ENCODE measurements at places on chromosomes 5 and 9. TPM values are rescaled to one million over a fixed set of nuclear protein-coding genes. Genes with fewer than 3 reads are reported as not detected.

Gene FAM78A
- 27.2 TPM for total RNA-seq

Gene SAXO1
- 0.05 TPM for total RNA-seq

Gene WNT8A
- total RNA-seq: not detected

Gene FOXD4L3
- not detected for total RNA-seq

Gene SPINK9
- not detected for total RNA-seq

Gene ZDHHC11B
- total RNA-seq: 5.5 TPM

Gene ABO
- 2.0 TPM for total RNA-seq

Gene PCDHGC4
- total RNA-seq: 5.8 TPM

Gene PSMD5
- total RNA-seq: 13.5 TPM

Gene PCDH1
- 16.9 TPM for total RNA-seq

Gene SPINK7
- not detected for total RNA-seq

Gene ZNF454
- 1.7 TPM for total RNA-seq

Gene CDH12
- total RNA-seq: not detected

Gene LCN12
- total RNA-seq: 20.7 TPM

Gene PTTG1
- 1.0 TPM for total RNA-seq

Gene RFX3
- 4.1 TPM for total RNA-seq
